ENCODE measurements at places on chromosomes 4 and X.
A peak's percentile ranks its signal among the peaks of the same experiment; 100 is the strongest.

- no peak for DNase-seq
Observed at GRCh38 chr4:171561419-171561818, 251.8 kb upstream of the GALNTL6 start.

DNA sequence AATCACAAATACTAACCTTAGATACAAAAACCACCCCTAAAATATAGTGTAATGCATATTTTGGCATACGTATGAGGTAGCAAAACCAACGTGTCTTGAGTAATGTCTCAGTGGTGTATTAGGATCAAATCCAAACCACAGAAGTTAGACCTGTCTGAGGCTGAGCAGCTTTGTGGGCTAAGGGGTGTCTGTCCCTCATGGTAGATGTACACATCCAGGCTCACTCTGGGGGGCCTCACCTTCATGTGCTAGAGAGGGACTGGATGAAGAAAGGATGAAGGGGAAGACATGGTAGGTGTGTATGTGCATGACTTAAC, 188.0 kb upstream of the TBC1D9 start:
- DNase-seq: no peak

DNA sequence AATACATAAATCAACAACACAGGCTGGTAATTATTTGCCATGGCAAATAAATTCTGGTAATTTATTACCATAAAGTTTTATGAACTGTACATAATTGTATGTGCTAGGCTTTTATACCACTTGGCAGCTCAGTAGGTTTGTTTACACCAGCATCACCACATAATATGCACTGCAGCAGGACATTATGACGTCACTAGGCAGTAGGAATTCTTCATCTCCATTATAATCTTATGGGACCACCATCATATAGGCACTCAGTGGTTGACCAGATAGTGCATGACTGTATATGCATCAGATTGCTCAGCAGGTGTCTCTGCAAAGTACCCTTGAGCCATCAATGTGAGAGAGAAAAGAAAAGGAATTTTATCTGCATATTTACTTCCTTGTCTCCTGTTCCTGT, 295.4 kb downstream of the CFAP47 start:
- no peak for DNase-seq

DNA sequence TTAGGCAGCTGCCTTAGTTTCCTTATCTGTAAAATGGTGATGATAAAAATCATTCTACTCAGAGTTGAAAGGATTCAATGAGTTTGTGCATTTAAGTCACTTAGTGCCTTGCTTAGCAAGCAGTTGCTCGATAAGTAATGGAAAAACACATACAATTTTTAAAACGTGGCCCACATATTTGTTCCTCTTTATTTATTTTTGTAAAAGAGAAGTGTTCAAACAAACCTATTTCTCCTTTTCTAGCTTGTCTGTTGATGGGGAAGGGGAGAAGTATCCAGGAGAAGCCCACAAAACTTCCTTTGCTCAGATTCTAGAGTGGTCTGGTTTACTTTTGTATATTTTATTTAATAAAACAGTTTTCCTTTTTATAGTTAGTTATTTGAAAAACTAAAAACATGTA, 3.3 kb upstream of the HPGDS start:
- no peak for DNase-seq

DNA sequence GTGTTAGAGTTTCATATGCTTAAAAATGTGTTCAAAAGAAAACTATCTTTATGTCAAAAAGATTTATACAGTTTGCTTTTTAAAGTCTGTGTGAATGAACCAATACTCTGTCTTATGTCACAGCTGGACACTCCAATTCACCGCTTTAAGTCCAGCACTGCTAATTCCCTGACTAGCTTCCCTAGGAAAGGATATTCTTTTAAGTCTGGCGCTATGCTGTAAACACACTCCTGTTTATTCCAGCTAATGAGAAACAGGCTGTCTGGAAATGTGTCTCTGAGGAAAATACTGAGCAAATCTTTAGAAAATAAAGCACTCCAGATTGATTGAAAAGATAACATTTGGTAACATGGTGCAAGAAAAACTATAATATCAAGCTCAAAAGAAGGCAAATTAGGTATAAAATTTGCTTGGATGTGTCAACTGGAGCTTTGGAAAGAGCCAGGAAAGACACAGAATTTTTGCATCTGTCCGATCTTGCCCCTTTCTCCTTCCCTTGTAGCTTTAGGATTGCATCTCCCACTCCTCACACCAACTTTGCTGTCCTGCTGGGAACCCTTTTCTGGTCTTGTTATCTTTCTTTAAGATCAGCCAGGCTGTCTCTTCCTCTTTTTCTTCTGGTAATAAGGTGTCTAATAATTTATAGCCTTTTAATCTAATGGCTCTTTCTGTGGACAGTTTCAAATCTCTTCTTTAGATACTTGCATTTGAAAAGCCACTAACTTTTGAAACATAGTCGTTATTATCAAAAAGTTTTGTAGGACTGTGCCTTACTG, 40.9 kb upstream of the VEGFC start:
- DNase-seq: no peak

DNA sequence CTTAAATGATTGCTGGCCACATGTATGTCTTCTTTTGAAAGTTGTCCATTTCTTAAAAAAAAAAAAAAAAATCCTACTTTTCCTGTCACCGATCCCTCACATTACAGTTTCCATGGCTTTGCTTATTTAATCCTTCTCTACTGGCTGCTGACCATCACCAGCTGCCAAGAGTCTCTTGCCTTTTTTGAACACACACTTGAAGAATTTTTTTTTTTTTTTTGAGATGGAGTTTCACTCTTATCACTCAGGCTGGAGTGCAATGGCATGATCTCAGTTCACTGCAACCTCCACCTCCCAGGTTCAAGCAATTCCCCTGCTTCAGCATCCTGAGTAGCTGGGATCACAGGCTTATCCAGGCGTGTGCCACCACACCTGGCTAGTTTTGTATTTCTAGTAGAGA, 134.0 kb downstream of the ANXA5 start:
- no peak for DNase-seq

DNA sequence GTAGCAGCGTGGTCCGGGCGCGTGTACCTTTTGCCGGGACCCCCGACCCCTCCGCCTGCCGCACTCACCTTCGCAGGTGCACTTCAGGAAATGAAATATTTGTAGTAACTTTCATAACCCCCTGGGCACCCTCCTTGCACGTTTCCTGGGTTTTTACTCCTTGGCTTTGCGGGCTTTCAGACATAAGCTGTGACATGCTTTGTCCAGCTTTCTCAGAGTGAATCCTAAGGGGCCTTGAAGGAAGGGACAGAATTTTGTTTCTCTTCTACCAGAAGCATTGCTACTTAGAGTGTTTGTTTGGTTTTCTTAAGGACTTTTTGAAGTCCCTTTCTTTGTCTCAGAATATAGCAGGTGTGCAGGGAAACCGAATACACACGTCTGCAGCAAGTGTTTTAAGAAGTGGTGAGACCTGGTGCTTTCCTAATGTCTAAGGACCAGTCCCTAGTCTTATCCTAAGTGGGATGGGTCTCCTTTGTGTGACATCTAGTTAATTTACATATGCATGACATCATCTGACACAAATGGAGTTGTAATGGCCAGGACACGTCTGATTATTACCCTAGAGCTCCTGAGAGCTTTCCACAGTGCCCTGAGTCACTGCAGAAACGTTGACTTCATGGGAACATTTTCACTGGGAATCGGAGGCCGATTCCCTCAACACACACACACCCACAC, 1.3 kb downstream of the FAM149A start:
- DNase-seq: no peak

DNA sequence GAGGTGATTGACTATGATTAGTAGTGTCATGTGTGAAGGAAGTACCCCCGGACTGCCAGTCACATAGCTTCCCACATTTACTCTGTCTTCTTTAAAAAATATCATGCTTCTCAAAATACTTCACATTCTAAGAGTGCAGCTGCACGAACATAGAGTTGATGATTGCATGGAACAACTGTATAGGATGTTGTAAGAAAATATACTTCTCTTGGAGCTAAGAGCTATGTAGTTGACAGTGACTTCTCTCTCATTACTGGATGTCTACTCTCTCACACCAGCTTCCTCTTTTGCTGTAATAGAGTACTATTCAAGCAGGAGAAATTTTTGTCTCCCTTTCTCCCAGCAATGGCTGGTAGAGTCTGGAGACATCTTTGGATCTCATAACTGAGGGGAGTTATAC, 99.4 kb upstream of the PUDP start:
- DNase-seq: no peak

DNA sequence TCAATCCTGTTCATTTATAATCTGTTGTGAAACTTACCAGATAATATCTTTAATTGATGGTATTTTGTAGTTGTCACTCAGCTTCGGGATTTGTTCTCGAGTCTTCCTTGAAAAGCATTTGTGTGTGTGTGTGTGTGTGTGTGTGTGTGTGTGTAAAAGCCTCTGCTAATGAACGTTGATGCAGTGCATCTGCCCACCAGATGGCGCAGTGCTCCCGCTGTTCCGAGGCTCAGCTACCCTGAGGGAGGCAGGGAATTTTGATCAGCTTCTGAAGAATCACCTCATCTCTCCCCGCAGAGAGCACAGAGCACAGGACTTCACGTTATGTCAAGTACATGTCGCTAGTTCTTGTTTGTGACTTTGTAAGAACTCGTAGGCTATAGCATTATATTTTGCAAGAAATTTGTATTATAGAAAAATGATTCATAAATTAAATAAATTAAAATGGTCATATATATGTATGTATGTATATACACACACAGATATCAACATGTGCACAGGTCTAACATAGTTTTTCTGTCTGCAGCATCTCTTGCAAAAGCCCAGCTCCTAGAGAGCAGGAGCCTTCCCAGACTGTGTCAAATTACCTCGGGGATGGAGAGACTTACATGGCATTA, 316.7 kb upstream of the IGFBP7 start:
- peak; percentile 62 for DNase-seq

DNA sequence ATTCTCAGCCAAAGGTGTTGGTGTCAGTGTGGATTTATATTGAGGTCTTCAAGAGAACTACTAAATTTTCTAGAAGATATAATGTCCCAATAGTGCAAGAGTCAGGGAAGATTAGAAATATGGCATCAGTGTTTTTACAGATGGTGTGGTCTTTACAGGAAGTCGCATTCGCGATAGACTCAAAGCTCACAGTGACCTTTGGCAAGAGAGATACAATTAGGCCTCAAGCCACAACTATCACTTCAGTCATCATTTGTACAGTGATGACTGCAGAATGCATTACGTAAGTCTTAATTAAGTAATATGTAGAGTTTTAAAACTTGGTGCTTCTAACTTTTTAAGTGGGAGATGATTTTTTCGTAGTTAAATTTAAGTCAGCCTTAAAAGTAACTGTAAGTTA, 237.2 kb upstream of the FSTL5 start:
- DNase-seq: no peak

DNA sequence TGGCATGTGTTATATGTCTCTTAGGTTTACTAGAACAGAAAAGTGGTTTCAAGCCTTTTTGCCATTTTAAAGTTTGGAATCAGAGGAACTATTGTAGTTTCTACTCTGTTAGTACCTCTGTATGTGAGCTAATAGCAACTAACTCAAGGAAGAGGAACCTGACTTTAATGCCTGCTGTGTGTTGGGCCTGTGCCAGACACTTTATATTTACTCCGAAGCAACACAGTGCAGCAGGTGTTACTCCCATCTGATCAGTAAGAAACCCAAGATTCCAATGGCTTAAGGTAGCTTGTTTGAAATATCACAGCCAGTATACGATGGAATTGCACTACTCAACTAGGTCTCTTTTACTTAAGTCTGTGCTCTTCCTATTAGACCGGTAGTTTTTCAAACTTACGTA, 79.2 kb downstream of the USP9X start:
- no peak for DNase-seq

DNA sequence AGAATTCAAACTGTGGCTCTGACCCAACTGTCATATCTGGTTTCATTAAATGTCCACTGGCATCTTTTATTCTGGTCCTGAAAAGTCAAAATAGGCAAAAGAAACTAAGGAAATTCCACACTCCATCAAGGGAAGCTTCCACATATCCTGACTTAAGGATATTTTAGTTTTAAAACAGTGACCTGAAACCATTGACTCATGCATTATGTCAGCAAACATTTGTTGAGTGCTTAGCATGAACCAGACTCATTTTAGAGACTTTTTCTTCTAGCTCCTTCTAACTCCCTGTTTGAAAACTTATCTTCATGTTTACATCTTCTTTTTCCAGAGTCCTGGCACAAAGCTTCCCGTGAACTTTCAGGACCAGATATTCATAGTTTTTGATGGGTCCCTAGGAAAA, 6.9 kb upstream of the CXCL1 start:
- DNase-seq: no peak

GRCh38 chr4:96983830-96984229, 1143.9 kb downstream of the PDHA2 start:
- no peak for DNase-seq

GRCh38 chr4:109298279-109299010, 4.0 kb downstream of the COL25A1 start:
- DNase-seq: no peak

- no peak for DNase-seq
Observed at GRCh38 chr4:159768016-159768415, 665.1 kb downstream of the RAPGEF2 start.

DNA sequence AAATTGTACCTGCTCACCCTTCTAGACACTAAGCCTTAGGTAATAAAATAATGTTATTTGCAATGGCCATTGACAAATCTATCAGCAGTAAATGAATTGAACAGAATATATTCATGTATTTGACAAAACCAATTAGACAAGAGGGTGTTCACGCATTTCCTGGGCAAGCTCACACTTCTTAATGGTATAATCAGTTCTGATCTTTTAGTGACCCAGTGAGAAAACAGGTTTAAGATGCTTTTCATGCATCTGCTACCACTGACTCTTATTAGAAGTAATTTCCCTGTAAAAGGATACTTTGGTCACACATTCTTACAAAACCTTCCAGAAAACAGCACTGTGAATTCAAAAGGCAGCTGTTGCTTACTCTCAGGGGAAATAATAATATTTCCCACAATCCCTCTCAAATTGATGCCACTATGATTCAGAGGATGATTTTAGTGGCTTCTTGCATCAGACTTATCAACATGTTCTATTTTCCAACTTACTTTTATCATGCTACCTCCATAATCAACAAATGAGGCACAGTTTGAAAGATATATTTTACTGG, 313.9 kb upstream of the NWD2 start:
- no peak for DNase-seq

DNA sequence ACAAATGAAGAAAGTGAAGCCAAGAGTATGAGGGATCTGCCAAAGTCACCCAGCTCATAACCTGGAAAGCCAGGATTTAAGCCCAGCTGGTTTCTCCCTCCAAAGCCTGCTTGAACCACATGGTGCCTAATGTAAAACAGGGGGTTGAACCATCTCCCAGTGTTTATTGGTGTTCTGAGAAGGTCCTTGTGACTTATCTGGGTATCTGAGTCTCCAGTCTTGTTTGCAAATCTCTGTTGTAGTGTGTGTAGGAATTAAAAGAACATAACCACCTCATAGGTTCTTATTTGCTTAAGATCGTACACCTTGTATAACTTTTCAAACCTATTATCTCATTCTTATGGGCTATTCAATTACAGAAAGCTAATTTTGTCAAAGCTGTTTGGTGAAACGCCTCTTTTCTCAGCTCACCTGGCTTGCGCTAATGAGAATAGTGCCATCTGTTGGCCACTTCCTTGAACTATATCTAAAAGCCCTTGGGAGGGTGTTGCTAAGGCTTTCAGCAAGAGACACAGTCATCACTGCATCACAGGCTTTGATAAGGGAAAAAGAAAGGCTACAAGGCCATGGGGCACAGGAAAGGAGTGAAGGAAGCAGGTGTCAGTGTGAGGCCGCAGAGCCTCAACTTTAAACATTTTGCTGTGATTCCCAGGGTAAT, 34.0 kb downstream of the ETDB start:
- peak; percentile 36 for DNase-seq

- DNase-seq: no peak
Observed at GRCh38 chr4:90061881-90062280, 65.3 kb upstream of the CCSER1 start.

All from activated CD4-positive, alpha-beta T cell treated with anti-CD3 and anti-CD28 coated beads for 48 hours (primary cell).